ENCODE measurements at places on chromosomes 2 and 18.
A peak's percentile ranks its signal among the peaks of the same experiment; 100 is the strongest.

DNA sequence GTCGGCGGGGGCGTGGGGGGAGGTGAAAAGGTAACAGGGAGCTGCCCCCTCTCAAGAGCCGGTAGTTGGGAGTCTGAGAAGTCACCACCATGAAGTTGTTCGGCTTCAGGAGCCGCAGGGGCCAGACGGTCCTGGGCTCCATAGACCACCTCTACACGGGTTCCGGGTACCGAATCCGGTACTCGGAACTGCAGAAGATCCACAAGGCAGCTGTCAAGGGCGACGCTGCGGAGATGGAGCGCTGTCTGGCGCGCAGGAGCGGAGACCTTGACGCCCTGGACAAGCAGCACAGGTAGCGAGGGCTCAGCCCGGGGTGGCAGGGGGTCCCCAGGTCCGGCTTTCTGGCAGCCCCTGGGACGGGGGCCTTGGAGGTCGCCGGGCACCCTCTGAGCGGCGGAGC lies 47.1 kb upstream of the ZNF519 start:
- no peak for DNase-seq

DNA sequence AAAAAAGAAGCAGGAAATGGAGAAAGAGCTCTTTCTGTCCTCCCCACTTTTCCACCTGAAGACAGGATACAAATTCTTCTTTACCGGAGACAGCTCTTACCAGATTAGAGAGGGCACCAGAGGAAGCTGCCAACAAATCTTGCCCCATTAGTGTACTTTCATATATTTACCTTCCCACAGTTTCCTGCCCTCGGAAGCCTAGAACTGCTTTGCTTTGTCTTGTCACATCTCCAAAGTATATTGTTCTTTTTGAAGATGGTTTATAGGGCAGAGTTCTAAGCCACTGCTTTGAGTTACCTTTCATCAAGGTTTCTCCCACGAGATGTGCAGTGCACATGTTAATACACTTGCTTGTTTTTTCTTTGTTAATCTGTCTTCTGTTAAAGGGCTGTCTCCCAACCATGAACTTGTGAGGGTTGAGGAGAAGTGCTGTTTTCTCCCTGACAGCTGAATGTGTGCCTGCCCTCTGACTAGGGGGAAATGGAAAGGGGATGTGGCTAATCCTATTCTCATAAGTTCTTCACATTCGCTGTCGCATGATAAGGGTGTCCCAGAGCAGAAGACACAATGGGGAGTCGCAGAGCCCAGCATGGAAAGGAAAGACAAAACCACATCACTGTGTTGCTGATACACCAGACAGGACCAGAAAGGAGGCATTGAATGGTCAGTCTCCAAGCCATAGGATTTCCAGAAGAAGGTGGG lies 24.2 kb downstream of the CENPA start:
- DNase-seq: no peak

DNA sequence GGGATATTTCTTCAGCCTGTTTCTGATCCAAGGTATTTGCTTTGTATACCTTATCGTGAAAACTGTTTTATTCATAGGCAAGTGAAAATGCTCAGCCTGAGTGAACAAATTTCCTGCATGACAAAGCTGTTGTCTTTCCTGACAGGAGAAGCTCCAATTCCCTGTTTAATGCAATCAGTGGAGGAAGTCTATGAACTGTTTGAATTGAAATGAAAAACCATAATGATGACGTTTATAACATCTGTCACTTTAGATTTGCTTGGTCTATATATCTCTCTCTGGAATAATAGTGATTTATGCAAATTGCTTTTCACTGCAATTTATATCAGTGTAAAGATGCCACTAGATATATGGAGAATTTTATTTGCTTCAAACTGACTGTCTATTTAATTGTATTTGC lies 239.4 kb upstream of the HNMT start:
- no peak for DNase-seq

GRCh38 chr18:58580078-58580477 lies 48.8 kb downstream of the ALPK2 start:
- DNase-seq: no peak

GRCh38 chr18:2312440-2312839 lies 258.9 kb downstream of the METTL4 start:
- DNase-seq: no peak

DNA sequence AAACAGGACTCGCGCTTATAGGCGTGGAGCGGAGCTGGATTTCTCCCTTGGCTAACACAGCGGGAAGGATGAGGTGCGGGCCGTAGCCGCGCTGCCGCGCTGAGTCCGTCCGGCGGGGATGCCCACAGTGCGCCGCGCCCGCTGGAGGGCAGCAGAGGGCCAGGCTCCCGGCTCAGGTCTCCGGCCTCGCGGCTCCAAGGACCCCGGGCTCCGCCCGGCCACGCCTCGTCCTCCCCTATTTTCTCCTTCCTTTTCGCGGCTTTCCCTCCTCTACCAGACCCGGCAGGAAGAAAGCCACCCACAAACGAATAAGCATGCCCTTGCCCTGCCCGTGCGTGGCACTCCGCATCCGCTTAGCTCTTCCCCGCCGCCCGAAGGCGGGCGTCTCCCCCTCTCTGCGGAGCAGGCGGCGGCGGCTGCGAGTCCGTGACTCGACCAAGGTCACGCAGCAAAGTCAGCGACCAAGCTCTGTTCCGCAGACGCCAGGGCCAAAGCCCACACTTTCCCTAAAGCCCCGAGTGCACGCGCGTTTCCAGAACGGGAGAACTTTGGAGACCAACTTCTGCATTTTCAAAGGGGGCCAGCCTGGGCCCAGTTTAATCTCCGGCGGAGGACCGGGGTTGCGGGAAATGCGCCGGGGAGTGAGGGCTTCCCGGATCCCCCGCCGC lies 48.5 kb downstream of the KCNIP3 start:
- peak; percentile 75 for DNase-seq

DNA sequence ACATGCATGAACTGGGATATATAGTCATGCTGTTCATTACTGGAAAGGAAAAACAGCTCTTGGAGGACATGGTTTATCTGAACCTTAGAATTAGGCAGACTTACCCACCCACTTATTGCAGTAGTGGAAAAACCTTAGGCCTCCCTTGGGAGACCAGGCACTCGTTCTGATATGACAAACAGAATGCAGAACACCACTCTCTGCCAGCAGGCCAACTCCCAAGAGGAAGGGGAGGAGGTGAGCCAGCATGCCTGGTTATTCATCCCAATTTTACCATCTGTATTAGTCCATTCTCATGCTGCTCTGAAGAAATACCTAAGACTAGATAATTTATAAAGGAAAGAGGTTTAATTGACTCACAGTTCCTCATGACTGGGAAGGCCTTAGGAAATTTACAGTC lies 17.5 kb downstream of the C18orf63 start:
- DNase-seq: no peak

- no peak for DNase-seq
These were observed 57.2 kb downstream of the LBH start for GRCh38 chr2:30288561-30288960.

DNA sequence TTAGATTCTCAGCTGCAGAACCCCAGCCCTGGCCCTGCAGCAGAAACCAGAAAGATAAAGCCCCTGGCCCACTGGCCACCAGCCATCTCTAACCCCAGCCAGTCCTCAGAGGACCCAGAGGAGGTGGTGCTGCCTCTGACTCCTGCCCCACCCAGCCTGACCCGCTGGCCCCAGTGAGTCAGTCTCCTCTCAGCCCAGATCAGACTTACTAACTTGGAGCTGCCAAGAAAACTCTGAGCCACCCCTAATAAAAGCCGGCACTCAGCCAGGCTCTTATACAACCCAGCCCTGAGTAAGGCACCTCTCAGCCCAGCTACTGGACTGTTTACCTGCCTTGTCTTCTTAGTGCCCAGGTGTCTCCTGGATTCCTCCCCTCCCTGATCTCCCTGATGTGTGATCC lies 2.0 kb downstream of the SLC14A2 start:
- DNase-seq: peak; percentile 74

- peak; percentile 2 for DNase-seq
These were observed 1224.7 kb upstream of the CELF4 start for GRCh38 chr18:38790303-38790702.

GRCh38 chr2:1286929-1287328 lies 126.3 kb upstream of the TPO start:
- no peak for DNase-seq

GRCh38 chr2:61938511-61938910 lies 33.0 kb downstream of the COMMD1 start:
- no peak for DNase-seq

GRCh38 chr2:16522031-16522831 lies 143.4 kb downstream of the CYRIA start:
- DNase-seq: no peak

DNA sequence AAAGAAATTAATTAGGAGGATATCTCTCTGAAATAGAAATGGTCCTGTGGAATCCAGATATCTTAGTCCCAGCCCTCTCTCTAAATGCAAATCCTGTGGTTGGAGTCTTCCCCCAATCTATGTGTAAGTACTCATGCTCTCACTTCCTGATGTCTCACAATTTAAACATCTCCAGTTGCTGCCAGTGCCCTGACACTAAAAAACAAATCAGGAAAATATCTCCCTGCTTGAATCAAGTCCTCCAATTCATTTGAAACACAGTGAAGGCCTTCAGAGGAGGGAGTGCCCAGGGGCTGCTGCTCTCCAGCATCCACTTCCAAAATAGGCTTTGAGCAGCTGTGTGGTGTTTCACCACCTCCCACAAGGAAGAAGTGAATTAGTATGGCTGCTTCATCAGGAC lies 413.8 kb downstream of the RAD51AP2 start:
- no peak for DNase-seq

GRCh38 chr2:105800036-105800713 lies 55.5 kb downstream of the NCK2 start:
- DNase-seq: no peak

DNA sequence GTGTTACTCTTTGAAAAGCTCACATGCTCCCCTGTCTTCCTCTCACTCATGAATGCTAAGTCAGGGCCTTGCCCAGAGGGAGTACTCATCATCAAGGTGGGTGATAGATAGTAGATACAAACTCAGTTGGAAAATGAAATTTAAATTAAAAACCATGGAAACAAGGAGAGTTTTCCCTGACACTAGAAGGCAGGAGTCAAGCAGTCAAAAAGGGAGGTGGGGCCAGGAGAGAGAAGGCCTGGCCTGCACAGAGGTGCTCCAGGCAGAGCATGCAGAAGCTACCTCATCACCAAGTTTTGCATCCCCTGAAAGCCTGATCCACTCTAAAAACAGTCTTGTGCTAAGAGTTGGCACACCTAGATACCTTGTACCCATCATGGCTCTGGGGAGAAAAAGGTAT lies 143.7 kb downstream of the MYO5B start:
- DNase-seq: no peak

GRCh38 chr2:39632876-39633275 lies 32.8 kb upstream of the TMEM178A start:
- no peak for DNase-seq

DNA sequence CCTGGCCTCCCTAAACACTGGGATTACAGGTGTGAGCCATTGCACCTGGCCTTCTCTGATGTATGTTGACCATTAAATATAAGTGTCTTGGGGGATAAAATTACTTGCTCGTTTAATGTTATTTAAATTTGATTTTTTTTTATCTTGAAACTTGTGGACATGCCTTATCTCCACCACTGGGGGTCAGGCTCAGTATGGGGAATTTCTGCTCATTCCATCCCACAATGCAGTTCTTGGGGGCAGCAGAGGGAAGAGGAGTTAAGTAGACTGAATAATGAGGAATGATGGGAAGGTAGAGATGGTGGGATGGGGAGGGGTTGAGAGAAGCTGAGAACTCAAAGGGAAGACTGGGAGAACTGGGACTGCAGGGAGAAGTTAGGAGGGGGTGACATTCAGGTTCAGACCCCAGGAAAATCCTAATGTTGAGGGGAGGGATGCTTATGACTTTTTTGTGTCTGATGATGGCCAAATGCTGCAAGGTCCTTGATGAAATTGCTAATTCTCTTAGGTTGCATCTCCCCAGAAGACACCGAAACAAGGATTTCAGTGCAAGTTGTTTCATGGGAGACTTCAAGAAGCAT lies 174.2 kb downstream of the MIB1 start:
- DNase-seq: peak; percentile 13

DNA sequence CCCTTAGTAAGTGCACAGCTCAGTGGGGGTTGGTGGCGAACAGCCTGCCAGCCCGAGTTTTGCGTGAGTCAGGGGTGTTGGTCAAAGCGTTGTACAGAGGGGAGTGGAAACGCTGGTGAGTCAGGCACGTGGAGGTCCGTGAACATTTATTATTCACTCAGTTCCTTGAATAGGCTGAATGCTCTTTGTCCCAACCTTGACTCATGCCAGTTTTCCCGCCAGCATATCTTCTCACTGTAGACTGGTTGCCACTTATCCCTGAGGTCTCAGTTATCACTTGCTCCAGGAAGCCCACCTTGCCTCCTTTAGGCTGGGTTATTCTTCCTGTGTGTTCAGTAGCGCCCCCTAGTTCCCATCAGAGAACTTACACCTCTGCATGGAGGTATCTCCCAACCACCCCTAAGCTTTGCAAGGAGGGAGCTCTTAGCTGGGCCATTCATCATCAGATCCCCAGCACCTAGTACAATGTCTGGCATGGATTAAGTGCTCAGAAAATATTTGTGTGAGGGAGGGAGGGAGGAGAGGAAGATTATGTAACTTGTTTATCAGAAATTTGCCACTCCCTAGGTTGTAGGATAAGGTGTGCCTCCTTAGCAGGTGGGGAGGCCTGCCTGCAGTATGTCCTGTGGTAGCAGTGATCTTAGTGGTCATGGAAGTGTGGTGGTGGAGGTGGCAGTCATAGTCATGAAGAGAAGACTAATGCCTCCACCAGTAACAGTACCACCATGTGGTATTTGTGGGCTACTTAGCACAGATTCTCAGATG lies 72.1 kb downstream of the CABLES1 start:
- peak; percentile 60 for DNase-seq

GRCh38 chr18:30970196-30970816 lies 72.2 kb downstream of the DSC3 start:
- peak; percentile 40 for DNase-seq

DNA sequence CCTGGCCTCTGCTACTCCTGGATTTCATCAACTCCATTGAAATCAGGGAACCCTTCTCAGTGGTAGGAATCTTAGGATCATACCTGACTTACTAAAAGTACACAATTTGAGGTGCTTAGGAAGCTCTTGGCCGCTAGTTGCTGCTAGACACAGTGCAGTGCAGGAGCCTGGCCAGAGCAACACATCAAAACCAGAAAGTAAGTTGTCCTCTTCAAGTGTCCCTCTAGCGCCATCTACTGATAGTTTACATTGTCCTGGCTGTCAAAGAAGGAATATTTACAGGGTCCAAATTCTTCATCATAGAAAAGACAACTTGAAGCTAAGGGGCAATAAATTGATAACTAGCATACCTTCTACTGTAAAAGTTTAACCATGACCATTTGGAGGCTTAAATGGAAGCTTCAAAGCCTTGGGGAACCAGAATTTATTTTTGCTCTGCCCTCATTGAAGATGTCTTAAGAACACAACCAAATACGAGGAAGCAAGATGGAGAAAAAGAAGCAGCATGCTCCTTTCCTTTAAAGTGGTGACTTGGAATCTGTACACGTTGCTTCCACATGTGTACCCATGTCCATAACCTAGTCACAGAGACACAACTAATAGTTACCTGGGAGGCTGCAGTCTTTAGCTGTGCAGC lies 889.1 kb upstream of the GCFC2 start:
- DNase-seq: peak; percentile 58

- DNase-seq: no peak
These were observed 234.5 kb downstream of the MTX2 start for GRCh38 chr2:176503776-176504175.
